ENCODE measurements at places on chromosomes 13 and 19. TPM values are rescaled to one million over a fixed set of nuclear protein-coding genes. Genes with fewer than 3 reads are reported as not detected.

Gene CLEC4M
- 160 TPM for total RNA-seq

Gene NUCB1
- total RNA-seq: 142 TPM

Gene ZNF723
- total RNA-seq: not detected

Gene GIPR
- under 0.01 TPM for total RNA-seq

Gene SMIM44
- not detected for total RNA-seq

Gene INSR
- total RNA-seq: 37.6 TPM

Gene OR10H1
- not detected for total RNA-seq

Gene ZNF836
- 7.3 TPM for total RNA-seq

Gene ESD
- 102 TPM for total RNA-seq

Gene ACTMAP
- 0.43 TPM for total RNA-seq

Gene CILP2
- total RNA-seq: not detected

Gene ATP4A
- total RNA-seq: not detected

Gene BRME1
- total RNA-seq: 0.22 TPM

Gene DAND5
- total RNA-seq: 0.34 TPM

Gene POSTN
- 4.9 TPM for total RNA-seq

Gene RETN
- total RNA-seq: not detected

Gene PABPC3
- 0.09 TPM for total RNA-seq

Gene SLC10A2
- total RNA-seq: not detected

Data from dermis lymphatic vessel endothelial cell (primary cell).